ENCODE measurements at places on chromosomes 3 and 15. TPM values are rescaled to one million over a fixed set of nuclear protein-coding genes. Genes with fewer than 3 reads are reported as not detected.

The HACD3 gene
- 70.9 TPM for total RNA-seq

DNA sequence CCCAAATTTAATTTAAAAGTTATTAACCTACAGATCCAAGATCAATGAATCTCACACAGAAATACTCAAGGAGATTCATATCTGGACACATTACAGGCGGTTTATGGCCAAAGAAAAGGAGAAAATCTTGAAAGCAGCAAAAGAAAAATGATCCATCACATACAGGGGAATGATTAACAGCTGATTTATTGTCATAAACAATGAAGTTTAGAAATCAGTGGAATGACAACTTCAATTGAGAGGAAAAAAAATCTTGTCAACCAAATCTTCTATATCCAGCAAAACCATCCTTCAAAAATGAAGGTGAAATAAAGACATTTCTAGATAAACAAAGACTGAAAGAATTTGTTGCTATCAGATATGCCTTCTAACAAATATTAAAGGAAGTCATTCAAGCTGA is 156.2 kb upstream of the SEMA6D start:
- DNase-seq, result no peak

DNA sequence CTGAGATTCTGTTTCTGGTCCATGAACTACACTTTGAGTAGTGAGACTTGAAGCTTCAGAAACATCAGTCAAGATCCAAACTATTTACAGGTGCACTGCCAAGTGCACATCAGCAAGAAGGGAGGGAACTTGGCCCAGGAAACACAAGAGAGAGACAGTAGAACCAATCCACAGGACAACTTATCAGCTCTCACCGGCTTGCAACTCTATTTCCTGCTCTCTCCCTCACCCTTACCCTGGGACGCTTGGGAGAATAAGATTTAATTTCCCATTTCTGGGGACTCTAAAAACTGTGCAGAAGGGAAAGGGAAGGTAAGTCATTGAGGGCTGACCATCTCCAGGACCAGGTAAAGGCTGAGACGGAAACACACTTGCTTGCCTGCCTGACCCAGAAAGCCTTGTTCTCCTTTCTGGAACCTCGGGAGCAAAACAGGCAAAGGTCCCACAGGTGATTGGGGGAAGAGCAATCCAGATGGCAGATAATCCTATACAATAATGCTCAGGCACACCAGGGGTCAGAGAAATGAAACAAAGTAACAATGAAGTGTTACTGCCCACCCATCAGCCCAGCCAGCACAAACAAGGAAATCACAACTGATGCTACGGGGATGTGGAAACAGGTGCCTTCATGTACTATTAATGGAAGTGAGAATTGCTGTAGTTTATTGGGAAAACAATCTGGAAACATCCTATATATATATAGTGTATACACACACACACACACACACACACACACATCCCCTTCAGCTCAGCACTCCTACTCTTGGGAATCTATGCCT is 154.4 kb downstream of the XXYLT1 start:
- no peak for DNase-seq

- no peak for DNase-seq
Measured at GRCh38 chr15:65659502-65660052, 37.8 kb downstream of the SLC24A1 start.

DNA sequence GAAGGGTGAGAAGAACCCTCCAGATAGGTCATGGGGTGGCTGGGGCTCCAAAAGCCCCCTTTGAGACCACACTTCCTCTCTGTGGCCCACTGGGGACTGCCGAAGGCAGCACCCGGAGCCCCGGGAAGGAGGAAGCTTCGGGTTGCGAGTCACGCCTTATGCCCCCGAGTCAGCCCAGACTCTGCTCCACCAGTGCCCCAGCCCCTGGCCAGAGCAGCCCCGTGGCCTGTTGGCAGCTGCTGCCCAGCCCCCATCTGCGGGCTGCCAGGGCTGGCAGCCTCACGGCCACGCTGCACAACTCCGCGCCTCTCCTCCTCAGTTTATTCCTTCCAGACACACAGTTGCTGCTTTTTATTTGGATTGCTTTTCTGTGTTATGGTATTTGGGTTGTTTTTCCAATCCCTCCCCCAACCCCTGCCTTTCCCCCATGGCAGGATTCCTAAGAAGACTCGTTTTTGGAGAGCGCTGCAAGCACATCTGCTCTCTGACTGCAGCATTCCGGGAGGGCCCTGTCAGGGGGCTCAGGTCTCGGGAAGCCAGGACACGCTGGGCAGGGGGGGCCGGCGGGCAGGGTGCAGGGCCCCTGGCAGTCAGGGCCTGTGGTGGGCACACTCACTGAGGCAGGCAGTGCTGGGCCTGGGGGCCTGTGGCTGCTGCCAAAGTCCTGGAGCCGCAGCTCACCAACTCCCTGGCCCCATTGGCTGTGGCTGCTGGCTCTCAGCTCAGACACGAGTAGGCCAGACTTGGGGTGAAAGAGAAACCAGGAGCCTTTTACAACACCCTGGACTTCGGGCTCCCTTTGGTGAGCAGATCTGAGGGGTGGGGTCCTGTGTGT is 20.2 kb downstream of the MAGEF1 start:
- DNase-seq, result no peak

DNA sequence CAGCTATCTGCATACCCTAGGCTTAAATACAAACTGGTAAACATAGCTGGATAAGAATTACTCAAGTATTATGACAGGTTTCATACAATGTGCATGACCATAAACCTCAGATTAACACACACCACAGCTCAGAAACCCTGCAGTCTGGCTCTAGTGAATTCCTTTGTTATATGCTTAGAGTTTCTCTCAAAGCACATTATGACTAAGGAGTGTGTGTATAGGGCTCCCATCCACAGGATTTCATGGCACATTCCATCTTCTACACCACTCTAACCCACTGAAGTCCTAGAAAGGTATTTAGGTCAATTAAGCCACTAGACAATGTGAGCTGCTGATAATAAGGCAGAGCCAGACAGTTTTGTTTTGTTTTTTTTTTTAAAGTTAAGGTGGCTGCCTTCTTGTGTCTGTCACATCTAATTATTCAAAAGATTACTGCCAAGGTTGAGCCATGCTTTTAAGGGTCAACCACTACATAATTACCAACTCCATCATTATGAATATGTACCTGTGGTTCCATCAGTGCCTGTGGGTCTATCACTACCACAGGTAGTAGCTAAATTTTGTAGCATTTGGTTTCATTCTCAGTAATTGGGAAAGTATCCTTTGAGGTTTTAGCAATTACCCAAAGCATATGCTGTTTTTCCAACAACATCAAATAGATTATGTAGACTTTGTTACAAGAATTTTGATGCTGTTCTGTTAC is 107.0 kb downstream of the ALCAM start:
- no peak for DNase-seq

DNA sequence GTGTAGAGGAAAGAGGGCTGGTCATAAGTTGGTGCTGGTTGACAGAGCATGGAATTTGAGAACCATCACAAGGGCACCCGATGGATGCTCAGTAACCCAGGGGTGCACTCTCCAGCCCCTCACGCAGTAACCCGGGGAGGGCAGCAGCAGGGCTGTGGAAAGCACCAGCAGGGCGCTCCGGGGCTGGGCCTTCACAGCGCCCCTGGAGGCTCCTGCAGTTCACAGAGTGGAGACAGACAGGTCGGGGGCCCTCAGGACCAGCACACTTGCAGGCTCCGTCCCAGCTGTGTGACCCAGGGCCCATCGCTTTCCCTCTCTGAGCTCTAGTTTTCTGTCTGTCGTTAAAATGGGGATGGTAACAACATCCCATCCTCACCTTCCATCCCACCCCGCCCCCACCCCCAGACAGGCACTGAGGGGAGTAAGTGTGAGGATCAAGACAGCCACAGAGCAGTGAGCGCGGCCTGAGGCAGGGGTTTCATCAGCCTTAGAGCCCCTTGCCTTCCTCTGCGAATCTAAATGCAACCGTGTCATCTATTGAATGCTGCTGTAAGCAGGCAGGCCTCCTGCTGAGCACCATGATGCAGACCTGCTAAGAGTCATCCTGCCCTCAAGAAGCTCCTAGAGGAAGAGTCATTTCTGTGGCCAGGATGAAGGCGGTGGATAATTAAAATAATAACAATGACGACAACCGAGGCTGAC is 90.2 kb upstream of the LINGO1 start:
- DNase-seq, result no peak
